ENCODE measurements at places on chromosomes 2 and 18.
A peak's percentile ranks its signal among the peaks of the same experiment; 100 is the strongest.

GRCh38 chr18:54100920-54101470 lies 123.5 kb downstream of the MBD2 start:
- DNase-seq = no peak

- no peak for DNase-seq
Measured at GRCh38 chr2:11795590-11795989, 49.2 kb downstream of the LPIN1 start.

DNA sequence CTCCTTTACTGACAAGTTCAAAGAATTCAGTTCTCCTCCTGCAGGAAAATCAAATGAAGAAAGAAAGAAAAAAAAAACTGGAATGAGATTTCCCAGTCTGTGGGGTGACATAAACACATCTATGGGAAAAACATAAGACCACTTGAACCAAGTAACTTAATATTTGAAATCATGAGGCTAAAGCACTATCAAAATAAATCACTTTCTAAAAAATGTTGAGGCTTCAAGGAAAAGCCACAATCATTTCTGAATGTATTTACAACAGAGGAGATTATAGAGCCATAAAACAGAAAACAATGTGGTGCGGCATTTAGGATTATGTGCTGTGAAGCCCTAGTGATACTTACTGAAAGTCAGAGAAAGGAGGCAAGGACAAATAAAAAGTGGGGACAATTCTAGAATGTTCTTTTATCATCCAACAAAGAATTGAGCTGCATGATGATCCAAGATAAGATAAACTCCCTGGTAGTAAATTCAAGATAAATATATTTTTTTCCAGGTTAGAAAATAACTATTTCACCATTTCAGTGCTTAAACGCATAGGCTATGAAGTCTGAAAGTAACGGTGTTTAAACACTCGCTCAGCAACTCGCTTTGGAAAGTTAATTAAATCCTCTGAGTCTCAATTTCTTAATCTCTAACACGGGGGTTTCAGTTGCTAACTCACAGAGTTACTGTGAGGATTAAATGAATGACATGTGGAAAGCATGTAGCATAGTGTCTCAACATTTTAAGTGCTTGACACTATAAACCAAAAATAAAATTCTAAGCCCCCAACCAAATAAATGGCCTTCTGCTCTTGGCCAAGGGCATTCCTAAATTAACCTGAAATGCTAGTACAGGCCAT lies 288.5 kb downstream of the AGPS start:
- DNase-seq = no peak

DNA sequence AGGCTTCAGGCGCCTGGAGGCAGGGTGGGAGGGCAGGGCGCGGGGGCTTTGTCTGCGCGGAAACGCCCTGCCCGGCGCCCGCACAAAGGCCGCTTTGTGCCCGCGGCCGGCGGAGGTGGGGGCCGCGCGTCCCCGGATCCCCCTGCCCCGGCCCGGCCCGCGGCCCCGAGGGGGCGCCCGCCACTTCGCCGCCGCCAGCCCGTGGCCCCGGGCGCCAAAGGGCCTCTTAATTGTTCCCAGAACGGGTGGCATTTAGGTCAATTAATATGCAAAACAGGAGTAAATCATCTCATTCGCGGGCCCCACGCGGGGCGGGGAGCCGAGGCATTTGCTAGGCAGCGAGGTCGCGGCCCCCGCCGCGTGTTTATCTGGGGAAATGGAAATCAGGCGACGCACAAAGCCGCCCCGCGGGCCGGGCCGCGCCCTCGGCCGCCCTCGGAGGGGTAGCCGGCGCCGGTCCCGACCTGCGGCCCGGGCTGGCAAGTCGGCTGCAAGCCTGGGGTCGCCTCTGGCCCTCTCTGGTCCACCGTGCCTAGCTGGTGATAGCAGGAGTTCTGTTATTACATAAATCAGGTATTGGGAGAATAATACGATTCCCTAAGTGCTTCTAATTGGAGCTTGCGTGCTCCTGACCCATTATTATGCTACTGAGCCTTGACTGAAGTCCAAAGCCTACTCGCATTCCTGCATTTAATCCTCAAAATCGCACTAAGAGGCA lies 148.2 kb upstream of the GLI2 start:
- DNase-seq = no peak

DNA sequence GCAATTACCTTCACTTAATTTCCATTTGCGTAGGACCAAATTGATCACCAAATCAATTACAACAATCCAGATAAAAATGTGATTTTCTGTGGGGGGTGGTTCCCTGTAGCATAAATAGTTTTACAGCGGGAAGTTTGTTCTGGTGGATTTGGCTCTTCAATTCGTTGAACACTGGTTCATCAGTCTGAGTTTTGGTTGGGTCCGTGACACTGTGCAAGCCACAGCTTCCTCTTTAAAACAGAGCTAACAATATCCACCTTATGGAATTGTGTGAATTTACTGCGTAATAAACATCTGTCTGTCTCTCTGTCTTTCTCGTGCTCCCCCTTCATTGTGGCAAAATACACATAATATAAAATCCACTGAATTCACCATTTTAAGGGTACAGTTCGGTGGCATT lies 310.8 kb downstream of the TGIF1 start:
- peak; percentile 30 for DNase-seq

- DNase-seq = peak; percentile 54
Measured at GRCh38 chr2:191678437-191679100, 633 bp downstream of the NABP1 start.

DNA sequence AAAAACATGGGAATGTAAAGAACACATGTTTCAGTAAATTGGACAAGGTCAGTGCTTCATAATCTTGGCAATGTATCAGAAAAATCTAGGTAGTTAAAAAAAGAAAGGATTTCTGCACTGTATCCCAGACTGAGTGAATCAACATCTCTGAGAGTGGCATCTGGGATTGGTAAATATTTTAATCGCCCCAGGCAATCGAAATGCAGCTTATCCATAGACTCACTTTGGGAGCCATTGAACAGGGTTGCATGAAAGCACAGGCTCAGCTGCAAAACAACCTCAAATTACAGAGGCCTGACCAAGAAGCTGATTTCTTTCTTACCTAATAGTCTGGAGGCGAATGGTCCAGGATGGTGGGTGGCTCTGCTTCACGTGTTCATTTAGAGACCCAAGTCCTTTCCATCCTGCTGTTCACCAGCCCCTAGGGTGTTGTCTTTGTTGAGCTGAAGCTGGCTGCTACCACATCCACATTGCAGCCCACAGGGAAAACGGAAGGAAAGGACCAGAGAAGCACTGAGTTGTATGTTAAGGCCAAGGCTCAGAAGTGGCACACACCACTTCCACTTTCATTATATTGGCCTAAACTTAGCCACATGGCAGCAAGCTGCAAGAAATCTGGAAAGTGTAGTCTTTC lies 59.0 kb downstream of the MOGAT1 start:
- DNase-seq = peak; percentile 71

GRCh38 chr18:27400001-27400400 lies 214.9 kb upstream of the CHST9 start:
- DNase-seq = no peak

DNA sequence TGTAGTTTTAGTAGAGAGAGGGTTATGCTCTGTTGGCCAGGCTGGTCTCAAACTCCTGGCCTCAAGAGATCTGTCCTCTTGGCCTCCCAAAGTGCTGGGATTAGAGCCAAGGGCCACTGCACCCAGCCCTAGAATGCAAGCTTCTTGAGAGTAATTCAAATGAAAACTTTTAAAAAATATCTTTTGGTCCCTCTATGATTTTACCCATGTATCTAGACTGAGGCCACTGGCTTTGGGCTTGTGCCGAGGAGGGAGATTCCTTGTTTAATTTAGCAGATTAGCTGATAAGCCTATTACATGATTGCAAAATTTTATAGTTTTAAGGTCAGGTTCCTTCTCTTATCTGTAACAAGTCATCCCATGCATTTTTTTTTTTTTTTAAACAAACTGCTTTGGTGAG lies 59.5 kb upstream of the CCDC195 start:
- DNase-seq = no peak

- DNase-seq = peak; percentile 8
Measured at GRCh38 chr18:59631583-59632181, 65.5 kb downstream of the CCBE1 start.

- no peak for DNase-seq
Measured at GRCh38 chr2:134181219-134181618, 72.7 kb upstream of the MGAT5 start.

GRCh38 chr18:61741881-61742454 lies 150.8 kb downstream of the RNF152 start:
- no peak for DNase-seq

DNA sequence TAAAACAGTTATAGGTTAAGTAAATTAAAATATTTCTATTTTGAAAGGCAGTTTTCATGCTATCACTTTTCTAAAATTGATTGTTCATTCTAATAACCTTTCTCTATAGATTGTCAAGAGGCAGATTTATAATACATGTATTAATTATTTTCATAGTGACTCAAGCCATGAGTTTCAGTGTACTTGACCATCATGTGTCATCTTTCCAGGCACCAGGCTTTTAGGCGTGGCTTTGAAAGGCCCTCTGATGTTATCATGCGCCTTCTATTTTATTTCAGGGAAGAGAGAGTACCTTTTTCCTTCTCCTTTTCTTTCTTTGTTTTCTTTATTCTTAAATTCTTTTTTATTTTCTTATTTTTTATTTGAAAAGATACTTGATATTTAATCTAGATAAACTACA lies 128.3 kb upstream of the ETAA1 start:
- no peak for DNase-seq

- DNase-seq = no peak
Measured at GRCh38 chr2:47283659-47284058, 119.3 kb upstream of the MSH2 start.

DNA sequence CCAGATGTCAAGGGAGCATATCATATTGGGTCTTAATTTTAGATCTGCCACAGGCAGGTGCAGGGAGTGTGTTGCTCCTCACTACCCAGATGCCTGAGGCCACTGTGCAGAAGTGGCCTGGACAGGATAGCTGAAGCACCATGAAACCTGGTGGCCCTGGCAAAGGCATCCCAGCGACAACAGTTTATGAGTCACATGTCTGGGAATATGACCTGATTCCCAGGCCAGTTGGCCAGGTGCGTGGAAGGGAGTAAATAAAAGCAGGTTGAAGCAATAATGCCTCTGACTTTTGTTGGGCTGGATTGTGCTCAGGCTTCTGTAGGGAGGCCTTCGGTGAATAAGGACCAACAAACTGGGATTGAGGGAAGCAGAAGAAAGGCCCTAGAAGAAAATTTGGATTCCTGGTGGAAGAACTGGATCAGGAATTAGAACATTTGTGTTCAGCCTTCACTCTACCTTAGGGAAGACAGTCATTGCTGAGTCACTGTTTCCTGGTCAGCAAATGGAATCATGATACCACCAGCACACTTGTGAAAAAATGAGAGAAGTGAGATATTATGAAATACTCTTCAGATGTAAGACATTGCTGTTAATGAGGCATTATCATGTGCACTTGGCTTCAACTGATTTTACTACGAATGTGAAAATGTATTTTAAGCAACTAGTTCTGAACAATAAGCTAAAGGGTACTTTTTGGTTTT lies 78.4 kb upstream of the ZNF516 start:
- peak; percentile 87 for DNase-seq

GRCh38 chr2:148926981-148927401 lies 52.0 kb downstream of the KIF5C start:
- DNase-seq = peak; percentile 57

DNA sequence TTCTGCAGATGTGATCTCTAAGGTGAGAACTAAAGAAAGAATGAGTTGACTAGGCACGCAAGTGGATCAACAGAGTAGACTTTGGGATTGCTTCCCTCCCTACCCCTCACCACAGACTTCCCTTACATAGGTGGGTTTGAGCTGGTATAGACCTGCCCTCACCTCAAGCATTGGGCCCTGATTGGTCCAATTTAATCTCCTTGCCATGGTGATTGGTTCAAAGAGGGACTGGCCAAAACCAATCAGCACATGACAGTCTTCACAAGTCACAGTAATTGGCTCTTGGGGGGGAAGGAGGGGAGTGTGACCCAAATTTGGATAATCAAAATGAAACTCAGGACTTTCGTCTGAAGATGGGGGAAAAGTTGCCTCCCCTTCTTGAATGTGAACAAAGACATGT lies 36.6 kb upstream of the LNPK start:
- no peak for DNase-seq

GRCh38 chr18:76823587-76824011 lies 1.2 kb downstream of the ZNF236 start:
- peak; percentile 28 for DNase-seq

DNA sequence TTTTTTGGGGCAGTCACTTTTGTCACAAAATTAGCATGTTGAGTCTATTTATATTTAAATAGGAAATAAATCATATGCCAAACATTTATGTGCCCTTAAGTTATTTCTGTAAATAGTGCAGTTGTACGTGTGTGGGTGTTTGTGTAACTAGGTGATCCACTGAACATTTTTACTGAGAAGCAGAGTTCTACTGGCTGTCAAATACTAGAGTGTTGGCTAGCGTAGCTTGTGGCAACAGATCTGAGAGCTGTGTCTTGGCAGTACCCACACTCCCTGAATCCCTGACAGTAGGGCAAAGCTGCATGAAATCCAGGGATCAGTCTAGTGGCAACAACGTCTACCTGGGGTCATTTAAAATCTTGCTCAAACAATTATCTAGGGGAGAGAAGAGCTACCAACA lies 273.1 kb upstream of the SLC8A1 start:
- DNase-seq = no peak

DNA sequence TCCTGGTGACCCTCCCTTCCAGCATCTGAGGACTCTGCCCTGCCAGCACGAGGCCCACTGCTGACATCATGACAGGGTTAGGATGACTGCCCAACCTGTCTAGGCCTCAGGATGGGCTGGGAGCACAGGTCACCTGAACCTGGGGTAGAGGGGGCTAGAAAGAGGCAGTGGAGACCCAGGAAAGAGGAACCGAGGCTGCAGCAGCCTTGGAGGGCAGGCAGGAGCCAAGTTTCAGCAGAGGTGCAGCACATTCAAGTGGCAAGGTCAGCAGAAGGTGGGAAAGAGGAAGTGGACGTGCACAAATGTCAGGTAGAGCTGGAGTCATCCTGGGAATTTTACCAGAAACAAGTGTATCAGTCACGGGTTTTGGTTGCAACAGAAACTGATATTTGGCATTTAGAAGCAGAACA lies 13.6 kb upstream of the RAB10 start:
- peak; percentile 33 for DNase-seq

GRCh38 chr2:241094172-241094571 lies 7.9 kb downstream of the MTERF4 start:
- no peak for DNase-seq

DNA sequence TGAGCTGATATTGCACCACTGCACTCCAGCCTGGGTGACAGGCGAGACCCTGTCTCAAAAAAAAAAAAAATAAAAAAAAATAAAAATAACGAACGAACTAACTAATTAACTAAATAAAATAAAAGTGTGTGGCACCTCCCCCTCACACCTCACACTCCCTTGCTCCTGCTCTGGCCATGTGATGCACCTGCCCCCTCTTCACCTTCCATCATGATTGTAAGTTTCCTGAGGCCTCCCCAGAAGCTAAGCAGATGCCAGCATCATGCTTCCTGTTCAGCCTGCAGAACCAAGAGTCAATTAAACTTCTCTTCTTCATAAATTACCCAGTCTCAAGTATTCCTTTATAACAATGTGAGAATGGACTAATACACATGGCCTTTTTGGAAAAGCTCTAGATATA lies 232.1 kb downstream of the TGIF1 start:
- DNase-seq = no peak
